ENCODE measurements at places on chromosomes 5 and 9.

- no peak for DNase-seq
These were observed 1992.3 kb downstream of the MAT2B start for GRCh38 chr5:165497707-165498106.

- DNase-seq, result no peak
These were observed 5.1 kb downstream of the MED10 start for GRCh38 chr5:6373081-6373846.

DNA sequence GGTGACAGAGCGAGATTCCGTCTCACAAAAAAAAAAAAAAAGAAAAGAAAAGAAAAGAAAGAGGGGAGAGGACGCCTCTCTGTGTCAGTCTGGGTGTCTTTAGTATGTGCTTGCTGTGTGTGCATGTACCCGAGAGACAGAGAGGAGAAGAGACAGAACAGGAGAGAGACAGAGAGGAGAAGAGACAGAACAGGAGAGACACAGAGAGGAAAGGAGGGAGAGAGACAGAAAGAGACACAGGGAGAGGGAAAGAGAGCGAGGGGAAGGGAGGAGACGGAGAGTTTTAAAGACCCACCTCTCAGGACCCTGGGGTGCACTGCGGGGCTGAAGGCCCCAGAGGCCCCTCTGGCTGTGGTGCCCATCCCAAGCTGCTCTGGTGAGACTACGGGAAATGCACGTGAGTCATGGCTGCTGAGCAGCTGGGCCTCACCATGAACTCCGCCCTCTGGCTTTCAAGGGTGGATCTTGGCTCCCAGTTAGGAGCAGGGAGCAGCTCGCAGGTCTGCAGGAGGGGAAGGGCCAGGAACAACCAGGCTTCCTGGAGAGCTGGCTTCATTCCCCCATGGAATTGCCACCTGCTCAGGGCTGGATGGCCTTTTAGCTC, 7.9 kb downstream of the SLC6A3 start:
- no peak for DNase-seq

DNA sequence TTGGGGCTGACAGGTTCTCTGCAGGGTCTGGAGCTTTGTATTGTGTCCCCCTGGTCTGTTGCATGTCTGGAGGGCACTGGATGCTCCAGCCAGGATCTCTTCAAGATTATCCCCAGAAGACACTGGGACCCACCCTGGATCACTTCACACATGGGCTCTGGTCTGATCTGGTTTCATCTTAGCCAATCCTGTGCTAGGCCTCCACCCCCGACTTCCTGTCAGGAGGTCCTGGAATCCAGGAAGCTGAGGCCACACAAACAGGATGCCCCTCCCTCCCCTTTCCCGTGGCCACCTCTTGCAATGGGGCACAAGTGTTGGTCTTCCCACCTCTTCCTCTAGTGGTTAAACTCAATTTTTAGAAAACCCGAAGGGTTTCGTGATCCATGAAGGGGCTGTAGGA, 242.6 kb upstream of the MVB12B start:
- DNase-seq, result no peak

- DNase-seq, result peak; percentile 37
These were observed 35.3 kb downstream of the NDFIP1 start for GRCh38 chr5:142143878-142144277.

DNA sequence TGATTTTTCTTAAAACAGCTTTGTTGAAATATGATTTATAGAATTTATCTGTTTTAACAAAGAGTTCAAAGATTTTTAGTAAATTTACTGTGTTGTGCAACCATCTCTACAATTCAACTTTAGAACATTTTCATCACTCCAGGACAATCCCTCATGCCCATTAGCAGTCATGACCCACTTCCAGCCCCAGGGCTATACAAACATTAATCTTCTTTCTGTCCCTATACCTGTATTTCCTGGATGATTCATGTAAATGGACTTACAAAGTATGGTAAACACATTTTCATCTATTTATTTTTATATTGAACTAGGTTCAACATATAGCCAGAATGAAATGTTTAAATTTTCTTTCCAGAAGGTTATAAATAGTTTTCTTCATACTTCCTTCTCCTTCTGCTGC, 127.8 kb upstream of the CCDC180 start:
- no peak for DNase-seq

- no peak for DNase-seq
These were observed 30.5 kb downstream of the TXNDC8 start for GRCh38 chr9:110307191-110307590.

DNA sequence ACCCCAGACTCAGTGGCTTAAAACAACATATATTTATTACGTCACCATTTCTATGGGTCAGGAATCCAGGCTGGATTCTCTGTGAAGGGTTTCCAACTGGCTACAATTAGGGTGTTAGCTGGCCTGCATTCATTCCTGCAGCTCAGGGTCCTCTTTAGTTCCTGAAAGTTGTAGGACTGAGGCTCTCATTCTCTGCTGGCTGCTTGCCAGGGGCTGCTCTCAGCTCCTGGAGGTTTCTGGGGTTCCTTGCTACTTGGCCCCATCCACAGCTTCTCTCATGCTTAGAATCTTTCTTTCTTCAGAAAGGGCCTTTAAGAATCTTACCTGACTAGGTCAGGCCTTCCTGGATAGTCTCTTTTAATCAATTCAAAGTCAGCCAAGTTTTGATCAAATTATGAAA, 424.6 kb downstream of the GADD45G start:
- DNase-seq, result no peak

DNA sequence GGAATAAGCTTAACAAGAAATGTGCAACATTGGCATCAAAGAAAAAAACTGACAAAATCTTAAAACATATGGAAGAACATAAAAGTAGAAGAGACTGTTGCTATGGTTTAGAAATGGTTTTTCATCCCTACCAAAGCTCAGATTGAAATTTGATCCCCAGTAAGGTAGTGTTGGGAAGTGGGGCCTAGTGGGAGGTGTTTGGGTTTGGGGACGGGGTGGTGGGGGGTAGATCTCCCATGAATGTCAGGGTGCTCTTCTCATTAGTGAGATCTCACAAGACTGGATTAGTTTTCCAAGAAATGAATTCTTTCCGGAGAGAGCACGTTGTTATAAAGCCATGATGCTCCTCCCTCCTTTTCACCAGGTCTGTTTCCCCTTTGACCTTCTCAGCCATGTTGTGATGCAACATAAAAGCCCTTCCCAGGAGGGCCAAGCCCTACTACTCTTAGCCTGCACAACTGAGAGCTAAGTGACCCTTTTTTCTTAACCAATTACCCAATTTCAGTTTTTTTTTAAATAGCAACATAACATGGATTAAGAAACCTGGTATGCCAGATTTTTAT, 10.6 kb downstream of the TMEM167A start:
- no peak for DNase-seq
